ENCODE measurements at places on chromosomes 6 and 20.

DNA sequence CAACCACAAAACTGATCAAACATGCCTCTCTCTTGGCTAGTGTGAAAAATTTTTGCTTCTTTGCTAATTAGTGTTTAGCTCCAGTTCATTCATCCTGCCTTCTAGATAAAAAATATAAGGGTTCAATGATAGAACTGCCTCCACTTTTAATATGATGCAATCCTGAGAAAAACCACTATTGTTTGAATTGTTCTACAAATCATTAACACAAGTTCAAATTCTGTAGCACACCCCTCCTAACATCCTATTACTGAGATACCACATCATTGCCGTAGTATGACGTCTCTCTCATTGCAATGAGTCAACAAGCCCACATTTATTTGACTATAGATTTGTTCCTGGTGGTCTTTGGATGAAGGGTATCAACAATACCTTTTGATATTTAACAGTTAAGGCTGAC is 365.8 kb upstream of the OPRM1 start:
- DNase-seq: no peak

DNA sequence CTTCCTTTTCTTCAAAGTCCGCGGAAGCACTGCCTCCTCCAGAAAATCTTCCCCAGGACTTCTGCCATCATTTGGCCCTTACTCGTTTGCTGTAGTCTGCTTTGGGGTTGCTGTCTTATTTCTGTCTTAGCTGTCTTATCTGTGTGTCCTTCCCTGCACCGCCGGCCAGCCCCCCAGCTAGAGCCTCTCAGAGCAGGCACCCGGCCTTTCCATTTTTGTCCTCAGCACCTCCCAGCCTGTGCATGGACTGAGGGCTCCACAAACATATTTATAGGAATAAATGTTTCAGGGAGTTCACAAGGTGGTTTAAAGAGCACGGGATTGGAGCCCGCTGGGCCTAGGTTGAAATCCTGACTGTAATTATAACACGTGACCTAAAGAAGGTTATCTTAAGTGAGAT is 8.1 kb downstream of the GLP1R start:
- no peak for DNase-seq

DNA sequence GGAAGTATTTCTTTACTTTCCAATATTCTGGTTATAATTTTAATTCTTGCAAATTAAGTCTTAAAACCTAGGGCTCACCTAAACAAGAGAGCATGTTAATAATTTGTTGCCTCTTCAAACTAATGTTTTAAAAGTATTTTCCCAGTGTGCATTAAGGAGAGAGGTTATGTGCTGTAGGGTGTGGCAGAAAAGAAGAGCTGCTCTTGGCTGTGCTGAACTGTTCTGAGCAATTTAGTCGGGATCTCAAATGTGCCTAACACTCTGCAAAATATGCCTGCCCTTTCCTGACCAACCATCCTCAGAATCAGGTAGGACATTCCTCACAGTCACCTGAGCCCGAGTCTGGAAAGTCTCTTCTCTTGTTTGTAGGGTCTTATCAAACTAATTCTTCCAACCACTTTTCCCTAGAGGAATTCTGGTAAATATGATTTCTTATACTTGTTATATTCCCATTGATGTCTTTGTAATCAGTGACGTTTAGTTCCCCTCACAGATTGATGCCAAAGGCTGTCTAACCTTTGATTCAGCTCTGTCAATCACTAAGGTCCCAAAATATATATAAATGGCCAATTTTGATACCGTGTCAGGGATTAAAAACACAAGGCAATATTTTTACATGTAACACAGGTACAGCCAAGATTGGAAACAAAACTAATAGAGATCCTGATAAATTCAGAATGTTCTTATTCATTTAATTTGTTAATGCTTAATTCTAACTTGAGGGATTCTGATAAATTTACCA is 298.4 kb downstream of the ADGB start:
- DNase-seq: no peak

- peak; percentile 52 for DNase-seq
Measured at GRCh38 chr20:46128310-46129151, 10.4 kb downstream of the CD40 start.

DNA sequence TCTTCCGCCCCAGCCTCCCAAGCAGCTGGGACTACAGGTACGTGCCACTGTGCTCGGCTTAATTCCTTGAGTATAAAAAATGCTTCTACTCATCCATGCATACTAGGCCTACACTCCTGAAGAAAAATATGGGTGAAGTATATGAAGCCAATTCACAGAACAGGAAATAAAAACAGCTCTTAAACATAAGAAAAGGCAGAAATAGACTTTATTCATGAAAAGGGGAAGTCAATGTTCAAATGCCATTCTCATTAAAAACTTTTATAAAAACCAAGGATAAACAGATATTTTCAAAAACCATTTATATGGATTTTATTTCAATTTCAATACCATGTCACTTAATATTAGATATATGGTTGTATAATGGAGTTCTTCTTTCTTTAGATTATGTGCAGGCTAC is 18.3 kb downstream of the SERPINB9 start:
- no peak for DNase-seq

DNA sequence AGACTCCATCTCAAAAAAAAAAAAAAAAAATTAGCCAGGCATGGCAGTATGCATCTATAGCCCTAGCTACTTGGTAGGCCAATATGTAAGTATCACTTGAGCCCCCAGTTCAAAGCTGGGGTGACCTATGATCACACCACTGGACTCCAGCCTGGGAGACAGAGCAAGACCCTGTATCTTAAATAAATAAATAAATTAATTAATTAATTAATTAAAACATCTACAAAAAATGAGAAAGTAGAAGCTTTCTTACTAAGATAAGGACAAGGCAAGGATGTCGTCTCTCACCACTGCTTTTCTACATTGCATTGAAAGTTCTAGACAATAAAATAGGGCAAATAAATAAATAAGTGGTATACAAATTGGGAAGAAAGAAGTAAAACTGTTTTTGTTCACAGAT is 134.3 kb upstream of the CARMIL1 start:
- no peak for DNase-seq

DNA sequence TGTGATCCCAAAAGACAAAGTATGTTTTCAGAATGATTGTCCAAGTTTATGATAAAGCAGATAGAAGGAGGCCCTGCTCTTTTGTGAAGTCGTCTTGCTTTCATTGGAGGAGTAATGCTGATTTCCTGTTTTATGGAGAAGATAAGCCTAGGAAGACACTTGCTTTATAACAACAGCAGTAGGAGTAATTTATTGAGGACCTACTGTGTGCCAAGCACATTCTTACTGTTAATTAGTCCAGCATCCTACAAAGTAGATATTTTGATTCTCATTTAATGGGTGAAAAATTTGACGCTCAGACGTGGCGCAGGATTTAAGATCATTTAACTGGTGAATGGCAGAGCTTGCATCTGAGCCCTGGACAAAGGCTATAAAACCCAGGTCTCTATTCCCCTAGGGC is 87.6 kb downstream of the ZDHHC14 start:
- no peak for DNase-seq

All from testis (tissue), 5 donors.